ENCODE measurements at places on chromosomes 7 and 10.

- DNase-seq: peak; percentile 45
Measured at GRCh38 chr7:140062118-140062527, 628 bp downstream of the PARP12 start.

GRCh38 chr7:27197137-27198042 lies 2.5 kb downstream of the HOXA13 start:
- no peak for DNase-seq

- no peak for DNase-seq
Measured at GRCh38 chr10:102083541-102083940, 18.4 kb downstream of the HPS6 start.

DNA sequence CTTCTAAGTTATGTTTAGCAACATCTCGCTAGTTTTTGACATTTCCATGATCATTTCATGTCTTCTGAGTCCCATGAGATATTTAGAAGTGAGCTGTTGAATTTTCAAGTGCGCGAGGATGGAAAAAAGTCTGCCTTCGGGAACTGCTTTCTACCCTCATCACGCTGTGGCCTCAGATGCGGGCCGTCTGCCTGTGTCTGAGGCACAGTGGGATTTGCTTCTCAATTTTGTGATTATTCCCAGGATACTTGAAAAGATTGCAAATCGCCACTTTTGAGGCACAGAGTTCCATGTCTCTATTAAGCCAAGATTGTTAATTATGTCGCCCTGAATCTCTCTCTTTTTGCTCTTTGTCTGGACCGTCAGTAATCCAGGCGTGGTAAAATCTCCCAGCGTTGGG lies 30.8 kb upstream of the NKX6-2 start:
- DNase-seq: no peak

GRCh38 chr7:76403780-76404494 lies 5.6 kb downstream of the SSC4D start:
- no peak for DNase-seq

DNA sequence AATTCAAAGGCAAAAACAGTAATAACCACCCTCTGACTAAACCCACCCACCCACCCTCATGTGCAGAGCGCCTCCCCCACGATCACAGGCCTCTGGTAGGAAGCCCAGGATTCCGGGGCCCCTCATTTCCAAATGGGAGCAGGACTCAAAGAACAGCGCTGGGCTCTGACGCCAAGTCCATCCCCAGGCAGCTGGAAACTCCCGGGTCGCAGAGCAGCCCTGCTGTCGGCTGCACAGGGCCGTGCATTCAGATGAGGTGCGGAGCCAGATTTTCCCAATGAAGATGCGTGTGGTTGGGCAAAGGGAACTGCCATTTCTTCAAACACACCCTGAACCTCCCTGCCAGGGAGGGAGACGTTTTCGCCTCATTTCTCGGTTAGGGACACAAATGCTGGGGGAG lies 152.3 kb downstream of the MAD1L1 start:
- DNase-seq: no peak
